Osteoblast (primary cell): ENCODE measurements at places on chromosomes 2 and 18.

DNA sequence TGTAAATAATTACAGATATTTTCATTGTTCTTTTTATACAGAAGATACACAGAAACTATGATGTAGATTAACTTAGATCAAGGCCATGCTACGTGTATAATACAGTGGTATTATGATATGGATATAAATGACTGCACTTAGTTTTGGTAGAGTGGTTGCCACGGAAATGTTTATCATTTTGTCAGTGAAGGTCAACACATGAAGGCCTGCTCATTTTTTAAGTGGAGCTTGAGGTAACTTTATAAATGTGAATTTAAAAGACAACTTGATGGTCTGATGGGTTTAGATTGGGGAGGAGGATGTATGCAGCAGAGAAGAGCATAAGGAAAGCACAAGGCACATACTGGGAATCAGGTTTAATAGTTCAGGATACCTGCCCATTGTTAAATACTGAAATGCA is 14.4 kb upstream of the BBS5 start:
- no peak for DNase-seq

DNA sequence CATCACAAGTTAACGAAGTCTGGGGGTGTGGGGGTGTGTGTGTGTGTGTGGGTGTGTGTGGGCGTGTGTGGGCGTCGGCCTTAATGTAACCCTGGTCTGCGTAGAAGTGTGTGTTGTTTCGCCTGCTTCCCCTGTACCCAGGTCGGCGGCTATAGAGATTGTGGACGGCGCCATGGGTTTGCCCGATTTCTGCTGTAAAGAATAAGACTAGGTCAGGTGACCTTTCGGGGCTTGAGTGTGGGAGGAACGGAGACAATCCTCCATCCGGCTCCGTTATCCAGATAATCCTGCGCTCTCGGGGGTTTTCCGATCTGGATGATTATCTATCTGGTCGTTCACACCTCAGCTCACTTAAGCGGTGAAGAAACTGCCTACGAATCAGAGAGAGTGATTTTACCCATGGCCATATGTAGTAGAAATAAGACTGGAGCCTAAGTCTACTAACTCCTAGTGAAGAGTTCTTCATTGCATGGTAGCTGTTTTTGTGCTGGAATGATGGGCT is 543 bp downstream of the HADHB start:
- DNase-seq: peak; percentile 51

DNA sequence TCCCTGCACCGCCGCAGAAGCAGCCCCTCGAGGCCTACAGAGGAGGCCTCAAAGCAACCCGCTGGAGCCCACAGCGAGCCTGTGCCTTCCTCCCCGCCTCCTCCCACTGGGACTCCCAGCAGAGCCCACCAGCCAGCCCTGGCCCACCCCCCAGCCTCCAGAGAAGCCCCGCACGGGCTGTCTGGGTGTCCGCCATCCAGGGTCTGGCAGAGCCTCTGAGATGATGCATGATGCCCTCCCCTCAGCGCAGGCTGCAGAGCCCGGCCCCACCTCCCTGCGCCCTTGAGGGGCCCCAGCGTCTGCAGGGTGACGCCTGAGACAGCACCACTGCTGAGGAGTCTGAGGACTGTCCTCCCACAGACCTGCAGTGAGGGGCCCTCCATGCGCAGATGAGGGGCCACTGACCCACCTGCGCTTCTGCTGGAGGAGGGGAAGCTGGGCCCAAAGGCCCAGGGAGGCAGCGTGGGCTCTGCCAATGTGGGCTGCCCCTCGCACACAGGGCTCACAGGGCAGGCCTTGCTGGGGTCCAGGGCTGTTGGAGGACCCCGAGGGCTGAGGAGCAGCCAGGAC is 31.2 kb downstream of the GPC1 start:
- no peak for DNase-seq

DNA sequence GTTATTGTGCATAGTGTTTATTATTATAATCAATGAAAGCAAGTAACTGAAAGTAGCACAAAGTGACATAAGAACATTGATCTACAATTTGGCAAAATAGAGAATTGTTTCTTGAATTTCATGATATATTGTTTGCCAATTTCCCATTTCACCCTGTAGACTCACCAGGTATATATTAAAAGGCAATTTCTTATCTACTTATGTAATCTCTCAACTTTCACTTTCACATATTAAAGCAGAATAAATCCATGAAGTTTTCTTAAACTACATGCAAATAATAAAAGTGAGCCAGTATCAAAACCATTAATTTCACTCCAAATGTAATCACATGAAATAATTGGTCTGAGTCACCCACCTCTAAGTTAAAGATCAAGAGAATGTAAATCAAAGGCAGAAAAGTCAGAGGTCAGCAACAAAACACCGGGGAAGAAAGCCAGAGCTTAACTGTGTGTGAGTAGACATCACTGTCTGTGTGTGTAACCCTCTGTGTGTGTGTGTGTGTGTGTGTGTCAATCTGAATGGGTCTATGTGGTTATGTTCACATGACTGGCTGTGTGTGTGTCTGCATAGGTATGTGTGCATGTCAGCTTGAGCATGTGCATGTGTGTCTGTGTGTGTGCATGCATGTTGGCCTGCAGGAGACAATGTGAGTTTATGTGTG is 44.1 kb downstream of the ZNF385B start:
- no peak for DNase-seq

- no peak for DNase-seq
These were observed 140.7 kb downstream of the RNF144A start for GRCh38 chr2:7057865-7058400.

DNA sequence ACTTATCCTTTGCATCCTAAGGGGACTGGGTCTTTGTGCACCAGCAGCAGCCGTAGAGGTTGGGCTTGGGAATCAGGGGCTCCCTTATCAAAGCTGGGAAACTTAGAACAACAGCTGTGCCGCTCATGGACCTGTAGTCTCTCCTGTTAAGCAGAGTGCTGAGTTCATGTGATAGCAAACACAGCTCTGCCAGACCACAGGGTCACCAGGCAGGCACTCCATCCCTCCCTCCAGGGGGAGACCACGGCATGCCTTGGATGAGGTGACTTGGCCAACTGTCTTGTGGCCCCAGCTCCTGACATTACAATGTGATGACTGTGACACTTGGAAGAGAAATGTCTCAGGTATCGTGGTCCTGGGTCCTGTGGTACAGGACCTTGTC is 60.0 kb downstream of the DGKD start:
- no peak for DNase-seq
